ENCODE measurements at places on chromosomes 3 and 15. TPM values are rescaled to one million over a fixed set of nuclear protein-coding genes. Genes with fewer than 3 reads are reported as not detected.

FANCD2 gene
- polyA plus RNA-seq = 0.45 TPM

COL8A1 gene
- polyA plus RNA-seq = 11.7 TPM

GHSR gene
- polyA plus RNA-seq = not detected

LRRC2 gene
- 6.9 TPM for polyA plus RNA-seq

CFAP20DC gene
- 0.32 TPM for polyA plus RNA-seq

ANO10 gene
- polyA plus RNA-seq = 24.2 TPM

SLC6A1 gene
- polyA plus RNA-seq = 0.10 TPM

TNFSF10 gene
- 23.3 TPM for polyA plus RNA-seq

PRSS50 gene
- polyA plus RNA-seq = 0.20 TPM

SST gene
- 13.1 TPM for polyA plus RNA-seq

P2RY14 gene
- polyA plus RNA-seq = 2.9 TPM

All from adipose tissue (tissue), 3 donors.